ENCODE measurements at places on chromosomes 4 and X.

GRCh38 chrX:68995386-68995779 lies 166.6 kb downstream of the EFNB1 start:
- DNase-seq = no peak

- peak; percentile 57 for DNase-seq
Observed at GRCh38 chr4:83516042-83516772, 19.7 kb upstream of the GPAT3 start.

DNA sequence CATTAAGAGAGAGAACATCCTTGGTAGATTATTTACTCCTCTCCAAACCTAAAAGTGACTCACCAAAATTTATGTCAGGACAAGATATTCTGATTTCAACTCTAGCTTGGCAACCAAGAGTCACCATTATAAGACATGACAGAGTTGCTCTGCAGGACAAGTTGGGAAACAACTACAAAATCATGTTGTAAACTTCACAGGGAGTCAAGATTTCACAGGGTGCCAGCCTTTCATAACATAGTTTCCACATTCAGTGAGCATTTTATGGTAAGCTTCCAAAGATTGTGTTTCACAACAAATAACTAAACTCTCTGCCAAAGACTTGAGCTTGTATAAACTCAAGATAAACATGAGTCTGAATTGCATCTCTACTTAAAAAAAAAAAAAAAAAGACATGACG lies 121.0 kb upstream of the DIAPH2 start:
- DNase-seq = peak; percentile 18

DNA sequence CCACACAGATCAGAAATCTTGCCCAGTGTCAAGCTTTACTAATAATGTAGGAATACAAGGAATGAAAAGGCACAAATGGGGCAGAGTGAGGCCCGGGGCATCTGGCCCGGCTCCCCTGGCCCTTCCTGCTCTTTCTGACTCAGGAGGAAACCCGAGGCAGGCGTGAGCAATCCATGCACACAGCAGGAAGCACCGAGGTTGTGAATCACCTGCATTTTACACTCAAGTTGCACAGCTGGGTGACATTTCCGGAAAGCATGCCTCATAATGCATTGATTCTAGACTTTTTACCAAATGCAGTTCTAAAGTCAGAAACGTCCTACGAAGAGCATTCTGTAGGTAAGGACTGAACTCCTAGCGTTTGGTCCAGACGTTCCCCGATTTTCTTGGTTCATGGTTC lies 38.9 kb downstream of the PRIMPOL start:
- peak; percentile 84 for DNase-seq

DNA sequence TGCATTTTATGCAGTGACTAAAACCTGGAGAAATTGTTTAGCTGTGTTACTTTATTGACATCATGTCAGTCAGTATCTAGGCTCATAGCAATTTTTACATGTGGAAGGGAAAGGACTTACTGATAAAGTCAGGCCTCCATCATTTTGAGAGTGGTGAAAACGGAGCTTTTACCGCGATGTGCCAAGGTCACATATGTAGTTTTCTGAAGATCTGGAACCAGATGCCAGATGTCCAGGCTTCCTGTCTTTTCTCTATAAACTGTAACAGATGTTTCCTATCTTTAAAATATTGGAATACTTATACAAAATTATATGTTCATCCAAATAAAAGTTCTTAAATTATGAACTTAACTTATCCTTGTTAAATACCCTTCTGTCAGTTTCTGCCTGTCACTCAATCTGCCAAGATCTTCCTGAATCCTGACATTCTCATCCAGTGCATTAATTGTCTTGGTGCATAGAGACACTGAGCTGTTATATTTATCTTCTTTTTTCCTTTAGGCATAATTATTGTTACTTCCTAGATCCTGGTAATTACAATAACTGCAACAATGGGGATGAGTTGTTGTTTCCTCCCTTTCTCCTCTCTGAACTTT lies 1646.2 kb upstream of the TENM3 start:
- DNase-seq = no peak

GRCh38 chr4:188811121-188811520 lies 671.9 kb downstream of the TRIML1 start:
- DNase-seq = no peak

DNA sequence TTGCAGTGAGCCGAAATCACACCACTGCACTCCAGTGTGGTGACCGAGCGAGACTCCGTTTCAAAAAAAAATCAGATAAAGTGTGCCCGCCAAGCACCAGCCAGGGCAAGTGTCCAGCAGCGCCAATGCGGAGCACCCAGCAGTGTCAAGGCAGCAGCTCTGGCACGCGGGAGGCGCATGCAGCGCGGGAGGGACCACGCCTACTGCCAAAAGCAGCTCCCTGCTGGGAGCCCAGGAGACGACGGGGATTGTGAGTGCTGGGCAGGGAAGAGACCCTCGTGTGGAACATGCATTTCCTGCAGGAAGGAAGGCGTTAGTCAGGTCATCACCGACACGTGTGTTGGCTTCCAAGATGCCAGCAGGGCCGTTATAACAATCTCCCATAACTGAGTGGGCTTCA lies 10.4 kb downstream of the FAM53A start:
- DNase-seq = no peak

DNA sequence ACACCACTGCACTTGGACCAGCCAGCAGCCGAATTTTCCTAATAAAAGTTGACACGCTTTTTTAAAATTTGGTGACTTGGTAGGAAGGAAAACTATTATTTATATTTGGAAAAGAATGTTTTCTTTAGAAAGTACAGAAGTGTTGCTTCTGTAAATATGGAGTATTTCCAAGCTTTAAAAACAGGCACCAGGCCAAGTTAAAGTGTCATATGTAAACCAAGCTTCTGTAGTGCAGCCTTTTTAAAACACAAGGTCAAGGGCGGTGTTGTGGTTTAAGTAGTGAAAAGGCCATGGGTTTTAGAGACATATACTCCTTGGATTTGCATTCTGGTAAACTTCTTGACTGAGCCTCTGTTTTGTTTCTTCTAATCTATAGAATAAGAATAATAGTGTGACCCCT lies 62.7 kb downstream of the TRIM2 start:
- DNase-seq = no peak
